ENCODE measurements at places on chromosomes 12 and 14. TPM values are rescaled to one million over a fixed set of nuclear protein-coding genes. Genes with fewer than 3 reads are reported as not detected.

Gene GPR137C
- 0.07 TPM for total RNA-seq

DNA sequence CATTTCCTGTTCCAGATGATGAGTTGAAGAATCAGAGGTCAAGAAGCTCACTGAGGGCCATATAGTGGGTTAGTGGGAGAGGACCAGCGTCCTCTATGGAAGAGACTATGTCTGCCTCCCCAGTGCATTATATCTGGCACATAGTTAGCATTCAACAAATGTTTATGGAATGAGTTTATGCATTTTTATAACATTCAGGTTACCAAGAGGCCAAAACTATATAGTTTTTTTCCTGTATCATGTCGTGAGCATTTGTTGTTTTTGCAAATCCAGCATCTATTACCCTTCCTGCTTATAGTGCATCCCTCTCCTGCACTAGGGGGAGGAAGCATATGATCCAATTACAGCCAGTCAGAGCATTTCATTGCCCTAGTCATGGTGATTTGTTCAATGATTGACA lies 60.6 kb downstream of the SUDS3 start:
- DNase-seq, result no peak
- H3K27me3 ChIP-seq, result peaks cover 6% of the 10 kb centered on the region
- H3K27ac ChIP-seq, result no peak overlapping the region
- H3K4me1 ChIP-seq, result no peaks in the 10 kb centered on the region
- no peak overlapping the region for H3K4me3 ChIP-seq
- no peaks in the 10 kb centered on the region for H3K36me3 ChIP-seq

Gene CCNB1IP1
- 49.8 TPM for total RNA-seq

DNA sequence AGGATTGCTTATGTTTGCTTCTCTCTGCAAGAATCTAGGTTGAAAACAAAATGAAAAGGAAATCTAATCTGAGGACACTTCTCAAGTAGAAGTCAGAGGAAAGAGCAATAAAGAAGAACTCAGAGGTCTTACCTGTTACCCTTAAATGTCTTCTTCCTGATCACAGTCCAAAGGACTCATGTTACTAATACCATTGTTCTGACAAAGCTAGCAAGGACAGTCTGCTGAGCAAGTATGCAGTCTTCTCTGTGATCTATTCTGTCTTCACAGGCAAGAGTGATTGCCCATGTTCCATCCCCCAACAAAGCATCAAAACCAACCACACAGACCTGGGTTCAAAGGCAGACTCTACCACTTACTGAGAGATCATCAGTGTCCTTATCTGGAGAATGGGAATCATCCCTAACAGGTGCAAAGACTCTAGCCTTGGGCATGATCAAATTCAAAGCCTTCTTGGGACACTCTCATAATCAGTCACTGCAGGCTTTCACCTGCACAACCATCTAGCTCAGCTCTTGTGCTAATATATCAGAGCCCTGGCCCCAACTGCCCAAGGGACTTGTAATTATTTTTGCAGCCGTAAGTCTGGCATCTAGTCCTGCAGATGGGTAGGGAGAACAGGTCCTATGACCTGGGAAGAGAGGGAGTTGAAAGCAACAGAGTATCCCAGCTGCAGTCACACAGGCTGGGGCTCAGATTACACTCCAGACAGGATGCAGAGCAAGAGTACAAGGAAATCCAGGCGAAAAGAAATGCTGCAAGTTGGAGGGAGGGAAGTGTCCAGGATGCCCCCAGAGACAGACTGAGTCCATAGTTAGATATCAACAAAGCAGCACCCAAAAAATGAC lies 97.9 kb upstream of the NUDT4 start:
- no peaks in the 10 kb centered on the region for H3K4me1 ChIP-seq
- H3K27ac ChIP-seq, result no peak overlapping the region
- no peak for DNase-seq
- no peaks in the 10 kb centered on the region for H3K27me3 ChIP-seq
- no peak overlapping the region for H3K4me3 ChIP-seq
- H3K36me3 ChIP-seq, result no peaks in the 10 kb centered on the region

Gene CELA1
- total RNA-seq, result not detected

Gene TCL1B
- total RNA-seq, result not detected

Measured in K562 (cell line).